ENCODE measurements at places on chromosomes 2 and 18.

GRCh38 chr18:79361766-79362522 is 33.8 kb upstream of the NFATC1 start:
- DNase-seq = no peak

- DNase-seq = no peak
These were observed 32.5 kb downstream of the AMER3 start for GRCh38 chr2:130787841-130788240.

- no peak for DNase-seq
These were observed 30.3 kb downstream of the TEX44 start for GRCh38 chr2:231622963-231623362.

DNA sequence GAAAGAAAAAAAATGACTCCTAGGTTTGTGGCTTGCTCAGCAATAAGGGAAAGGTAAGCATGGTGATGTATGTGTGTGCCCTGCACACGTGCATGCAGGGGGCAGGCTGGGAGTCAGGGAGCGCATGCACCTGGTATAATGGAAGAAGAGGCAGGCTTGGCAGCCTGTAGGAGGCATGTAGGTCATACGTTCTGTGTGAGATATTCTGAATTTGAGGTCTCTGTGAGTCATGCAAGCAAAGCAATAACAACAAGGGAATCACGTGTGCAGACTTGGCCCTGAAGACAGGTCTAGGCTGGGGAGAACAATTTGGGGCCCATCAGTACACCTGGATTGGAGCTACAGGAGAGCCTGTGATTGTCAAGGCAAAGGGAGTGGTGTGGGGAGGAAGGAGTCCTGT is 94.5 kb upstream of the TTC39C start:
- DNase-seq = no peak

GRCh38 chr2:128305555-128306080 is 13.1 kb downstream of the HS6ST1 start:
- DNase-seq = no peak

GRCh38 chr18:28723506-28723905 is 546.6 kb upstream of the CDH2 start:
- no peak for DNase-seq

DNA sequence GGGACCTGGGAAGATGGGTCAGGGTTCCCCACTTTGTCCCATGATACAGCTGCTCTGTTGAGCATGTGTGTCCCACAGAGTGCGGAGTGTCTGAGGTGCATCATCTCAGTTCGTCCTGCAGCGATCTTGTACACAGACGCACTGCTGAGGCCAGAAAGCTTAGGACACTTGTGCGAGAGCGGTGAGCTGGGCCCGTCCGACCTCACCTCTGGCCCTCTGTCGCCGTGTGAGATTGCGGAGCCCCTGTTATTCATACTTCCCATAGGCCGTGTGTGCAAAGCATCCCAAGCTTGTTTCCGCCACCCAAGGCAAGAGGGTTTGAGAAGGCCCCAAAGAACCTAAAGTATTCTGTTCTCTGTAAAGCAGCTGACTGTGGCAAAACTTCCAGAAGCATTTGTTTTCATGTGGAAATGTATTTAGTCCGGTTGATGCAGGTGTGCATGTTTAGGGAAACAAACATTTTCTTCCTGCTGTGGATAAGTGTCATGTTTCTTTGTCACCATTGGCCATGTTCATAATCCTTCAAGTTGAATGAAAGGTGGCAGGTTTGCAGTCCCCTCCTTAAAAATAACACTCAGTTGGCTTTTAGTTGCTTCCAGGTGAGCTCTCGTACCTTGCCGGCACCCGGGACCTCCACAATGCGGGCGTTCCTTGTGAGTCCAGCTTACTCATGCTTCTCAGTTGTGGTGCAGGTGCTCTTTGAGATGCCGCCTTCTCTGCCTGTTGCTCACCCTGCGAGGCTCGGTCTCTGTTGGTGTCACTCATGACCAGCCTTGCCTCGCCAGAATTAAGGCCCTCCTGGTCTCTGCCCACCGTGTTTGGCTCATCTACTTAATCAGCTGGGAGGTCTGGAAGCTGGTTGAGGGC is 5.3 kb downstream of the AGAP1 start:
- no peak for DNase-seq

- no peak for DNase-seq
These were observed 276.8 kb upstream of the CHST9 start for GRCh38 chr18:27461957-27462356.

DNA sequence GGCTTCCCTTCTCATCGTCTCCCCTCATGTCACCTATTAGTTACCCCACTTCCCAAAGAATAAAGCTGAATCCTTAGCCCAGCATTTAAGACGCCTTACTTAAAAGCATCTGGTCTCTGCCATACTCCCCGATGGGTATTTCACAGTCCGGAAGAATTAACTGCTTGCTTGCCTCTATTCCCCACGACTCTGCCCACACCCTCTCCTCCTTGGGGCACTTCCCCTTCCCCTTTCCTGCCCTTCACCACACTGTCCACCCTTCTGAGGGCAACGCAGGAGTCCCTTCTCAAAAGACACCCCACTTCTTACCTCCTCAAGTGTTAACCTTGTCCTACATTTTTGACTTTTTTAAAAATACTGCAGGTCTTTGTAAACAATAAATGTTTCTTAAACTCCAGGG is 60.1 kb upstream of the RMP24 start:
- no peak for DNase-seq

DNA sequence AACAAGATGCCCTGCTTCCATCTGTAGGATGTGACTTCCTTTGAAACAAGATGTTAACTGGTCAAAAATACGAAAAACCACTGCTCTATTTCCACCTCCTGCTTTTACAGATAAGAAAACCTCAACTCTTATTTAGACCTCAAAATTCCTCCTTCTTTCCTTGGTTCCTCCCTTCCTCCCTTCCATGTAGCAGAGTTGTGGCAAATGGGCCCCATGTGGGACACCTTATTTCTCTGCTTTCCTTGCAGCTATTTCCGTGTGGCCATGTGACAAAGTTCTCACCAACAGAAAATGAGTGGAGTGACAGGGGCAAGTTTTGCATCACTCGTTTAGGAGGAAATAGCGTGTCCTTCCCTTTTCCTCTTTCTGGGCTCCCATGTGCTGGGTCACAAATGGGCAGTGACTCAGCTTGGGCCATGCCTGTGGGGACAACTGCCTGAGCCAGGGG is 69.4 kb upstream of the SMAD2 start:
- no peak for DNase-seq

- DNase-seq = no peak
These were observed 133.9 kb downstream of the ATP9B start for GRCh38 chr18:79203017-79203605.

DNA sequence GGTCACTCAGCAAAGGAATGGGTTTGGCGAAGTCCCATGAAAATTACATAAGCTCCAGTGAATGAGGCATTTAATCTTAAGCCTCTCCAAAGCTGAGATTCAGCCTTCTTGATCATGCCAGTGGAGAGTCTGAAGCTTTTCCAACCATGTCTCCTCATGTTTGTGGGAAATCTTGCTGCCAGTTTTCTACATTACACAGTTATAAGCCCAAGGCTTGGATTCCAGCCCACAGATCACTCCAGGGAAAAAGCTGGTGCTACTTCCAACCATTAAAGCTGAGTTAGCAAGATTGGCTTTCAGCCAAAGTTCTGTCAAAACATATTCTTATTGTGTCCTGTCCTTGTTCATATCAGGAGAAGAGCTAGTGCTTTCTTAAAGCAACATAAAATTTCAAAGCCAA is 293.8 kb downstream of the LRRTM4 start:
- DNase-seq = peak; percentile 69

DNA sequence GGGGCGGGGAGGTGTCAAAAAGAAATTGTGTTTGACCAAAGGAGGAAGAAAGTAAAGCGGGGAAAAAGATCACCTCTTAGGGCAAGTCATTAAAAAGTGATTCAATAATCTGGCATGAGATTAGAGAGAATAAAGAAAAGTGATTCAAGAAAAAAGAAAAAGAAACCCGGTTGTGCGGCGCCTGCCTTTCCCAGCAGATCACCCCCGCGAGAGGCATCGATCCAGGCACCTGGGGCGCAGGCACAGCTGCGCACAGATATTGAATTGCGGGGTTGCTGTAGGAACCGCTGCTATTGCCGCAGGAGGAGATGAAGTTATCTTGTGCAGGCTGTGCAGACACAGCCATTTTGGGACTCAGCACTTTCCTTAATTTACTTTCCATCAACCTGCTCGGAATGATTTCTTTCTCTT is 71.2 kb downstream of the PLB1 start:
- DNase-seq = no peak

GRCh38 chr2:38013158-38013752 is 62.7 kb downstream of the CYP1B1 start:
- no peak for DNase-seq

DNA sequence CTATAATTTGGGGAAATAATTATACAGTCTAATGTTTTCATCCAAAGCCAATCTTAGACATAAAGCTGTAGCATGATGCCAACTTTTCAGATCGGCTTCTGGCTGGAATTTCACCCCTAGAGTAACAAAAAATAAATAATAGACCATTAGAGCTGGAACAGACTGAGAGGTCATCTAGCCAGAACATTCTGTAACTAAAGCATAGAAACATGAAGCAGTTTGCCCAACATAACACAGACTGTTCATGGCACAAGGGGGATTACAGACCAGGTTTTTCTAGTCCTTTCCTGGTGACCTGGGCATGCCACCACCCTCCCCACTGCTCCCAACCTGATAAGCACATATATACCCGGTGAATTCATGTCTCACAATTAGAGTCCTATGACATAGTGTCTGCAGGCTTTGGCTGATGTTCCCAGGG is 116.4 kb upstream of the PPP1CB start:
- no peak for DNase-seq

- DNase-seq = no peak
These were observed 169.2 kb downstream of the LPIN1 start for GRCh38 chr2:11915650-11916049.

DNA sequence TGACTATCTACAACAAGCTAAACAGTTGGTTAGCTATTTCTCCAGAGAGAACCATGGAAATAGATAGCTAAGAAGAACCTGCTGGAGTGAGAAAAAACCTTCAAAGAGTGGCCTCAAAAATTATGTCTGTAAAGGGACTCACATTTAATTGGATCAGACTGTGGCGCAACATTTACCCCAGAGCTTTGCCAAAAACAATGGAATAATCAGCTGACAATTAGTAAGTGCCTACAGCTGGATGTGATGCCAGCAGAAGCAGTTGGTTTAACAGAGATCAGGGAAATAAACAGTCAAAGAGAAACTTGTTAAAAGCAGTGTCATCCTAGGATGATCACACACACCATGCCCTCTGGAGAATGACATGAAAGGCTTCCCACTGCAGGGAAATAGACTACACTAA is 310.7 kb downstream of the CLIP4 start:
- DNase-seq = no peak

GRCh38 chr18:8333961-8334360 is 275.3 kb upstream of the RAB12 start:
- no peak for DNase-seq

- DNase-seq = no peak
These were observed 482.2 kb downstream of the DCC start for GRCh38 chr18:52822160-52822559.
